ENCODE measurements at places on chromosomes 7 and 10.

DNA sequence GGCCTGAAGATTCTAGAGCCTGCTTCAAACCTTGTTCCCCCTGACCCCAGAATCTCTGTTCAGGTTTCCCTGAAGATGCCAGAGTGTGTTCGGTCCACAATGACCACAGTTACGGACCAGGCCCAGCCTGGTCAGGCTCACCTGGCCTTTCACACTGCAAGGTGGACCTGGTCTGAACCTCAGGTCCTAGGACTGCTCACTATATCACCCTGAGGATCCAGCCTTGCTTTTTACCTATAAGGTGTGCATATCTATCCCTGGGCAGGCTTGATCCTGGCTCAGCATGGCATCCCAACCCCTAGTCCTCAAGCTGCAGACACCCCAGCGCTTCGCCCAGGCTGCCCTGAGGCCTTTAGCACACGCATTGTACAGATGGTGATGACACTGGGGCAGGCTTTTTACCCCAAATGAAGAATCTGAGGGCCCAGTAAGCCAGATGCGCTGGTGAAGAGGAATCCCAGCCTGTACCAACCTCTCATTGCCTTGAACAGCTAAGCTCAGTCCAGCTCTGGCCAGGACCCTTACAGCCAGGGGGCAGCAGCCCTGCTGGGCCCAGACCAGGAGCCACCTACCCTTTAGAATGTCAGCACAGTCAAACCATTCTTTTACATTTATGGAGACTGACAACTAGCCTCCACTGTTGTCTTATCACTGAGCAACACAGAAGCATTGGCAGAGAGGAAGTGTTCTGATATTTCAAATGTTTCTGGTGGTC, 28.0 kb downstream of the MAT1A start:
- DNase-seq, result no peak

DNA sequence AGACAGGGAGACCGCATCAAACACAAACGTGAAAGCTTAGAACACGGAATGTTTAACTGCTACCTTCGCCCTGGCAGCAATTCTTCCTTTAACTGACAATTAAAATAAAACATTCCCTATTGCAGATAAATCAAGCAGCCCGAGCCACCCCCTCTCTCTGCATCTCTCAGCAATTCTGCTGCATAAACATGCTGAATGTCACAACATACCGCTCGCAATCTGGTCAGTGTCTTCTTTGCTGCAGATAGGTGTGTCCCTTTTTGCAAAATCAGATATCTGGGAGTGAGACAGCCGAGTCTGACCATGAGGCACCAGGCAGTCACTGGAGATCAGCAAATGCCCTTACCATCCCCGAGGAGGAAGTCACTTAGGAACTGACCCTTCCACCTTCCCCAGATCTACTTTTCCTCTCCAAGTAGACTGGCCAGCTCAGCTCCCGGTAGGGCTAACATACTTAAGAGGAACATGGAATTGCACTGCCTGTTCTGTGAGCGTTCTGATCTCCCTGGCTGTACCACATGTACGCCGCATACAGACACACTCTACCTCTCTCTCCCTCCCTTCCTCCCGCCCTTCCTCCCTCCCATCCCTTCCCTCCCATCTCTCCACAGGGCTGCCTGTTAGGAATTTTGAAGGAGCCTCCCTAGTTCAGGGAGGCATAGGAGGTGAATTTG, at the start of gene FRMD4A:
TSS of gene FRMD4A (minus strand) at position 537 of the 674 bp plus-strand sequence.
- DNase-seq, result no peak

GRCh38 chr10:118496525-118496924, 98.9 kb downstream of the PRLHR start:
- no peak for DNase-seq

DNA sequence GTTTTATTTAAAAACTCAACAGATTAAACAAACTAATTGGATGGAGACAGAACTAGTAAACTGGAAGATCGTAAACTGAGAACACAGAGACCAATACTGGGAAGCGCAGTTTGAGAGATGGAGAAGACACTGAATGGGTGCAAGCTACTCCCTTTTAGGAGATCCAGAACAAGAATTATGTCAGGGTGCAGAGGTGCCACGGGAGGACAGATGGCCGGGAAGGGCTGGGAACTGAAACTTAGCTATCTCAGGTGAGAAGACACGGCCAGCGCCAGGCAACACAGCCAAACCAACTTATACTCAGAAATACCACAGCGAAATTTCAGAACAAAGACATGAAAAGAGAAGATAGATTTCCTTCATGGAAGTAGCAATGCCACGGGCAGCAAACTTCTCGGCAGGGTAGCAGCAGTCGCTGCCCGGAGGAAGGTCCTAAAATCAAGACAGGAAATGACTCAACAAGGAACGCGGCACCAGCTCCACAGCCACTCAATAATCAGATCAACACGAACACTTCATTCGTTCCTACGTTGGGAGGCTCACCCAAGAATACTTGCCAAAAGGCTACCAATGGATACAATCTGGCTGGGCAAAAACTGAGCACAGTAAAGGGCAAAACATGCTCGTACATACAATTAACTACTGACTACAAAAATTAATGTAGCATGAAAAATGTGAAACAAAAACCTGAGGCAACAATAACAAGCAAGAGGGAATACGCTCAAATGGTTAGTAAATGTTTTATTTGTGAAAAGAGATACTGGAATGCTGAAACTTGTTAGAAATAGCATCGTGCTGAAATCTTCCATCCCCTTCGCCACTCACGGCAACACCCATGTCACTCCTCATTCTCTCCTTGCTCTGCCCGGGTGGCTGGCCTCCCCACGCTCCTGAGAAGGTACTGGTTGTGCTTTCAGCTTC, 2.2 kb upstream of the LRRC27 start:
- DNase-seq, result peak; percentile 54

DNA sequence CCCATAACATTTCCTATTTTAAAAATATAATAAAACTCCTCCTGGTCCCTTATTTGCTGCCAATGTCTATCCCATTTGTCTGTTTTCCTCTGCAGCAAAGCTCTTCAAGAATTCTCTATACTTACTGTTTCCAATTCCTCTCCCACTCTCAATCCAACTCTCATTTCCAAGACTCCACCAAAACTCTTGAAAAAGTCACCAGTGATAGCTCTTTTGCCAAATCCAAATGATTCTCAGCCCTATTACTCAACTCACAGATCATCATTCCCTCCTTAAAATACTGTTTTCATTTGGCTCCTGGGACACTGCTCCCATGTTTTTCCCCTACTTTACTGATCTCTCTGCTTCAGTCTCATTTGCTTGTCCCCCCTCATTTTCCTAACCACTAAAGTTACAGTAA, 139.4 kb downstream of the HIBADH start:
- DNase-seq, result no peak

DNA sequence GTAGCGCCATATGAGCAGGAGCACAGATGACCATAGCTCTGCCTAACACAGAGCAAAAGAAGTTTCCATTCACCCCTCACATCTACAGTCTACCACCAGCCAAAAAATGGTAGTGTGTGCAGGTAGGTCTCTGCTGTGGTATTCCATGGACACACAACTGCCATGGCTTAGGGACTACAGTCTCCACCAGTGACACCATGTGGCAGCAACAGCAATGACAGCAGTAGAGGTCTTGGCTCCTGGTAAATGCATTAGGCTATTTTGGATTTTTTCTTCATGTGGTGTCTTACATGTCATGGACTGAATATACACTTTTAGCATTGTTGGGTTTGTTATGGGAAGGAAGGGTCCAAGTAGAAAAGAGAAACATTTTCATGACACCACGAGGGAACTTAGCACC, 70.1 kb upstream of the CABCOCO1 start:
- peak; percentile 18 for DNase-seq

DNA sequence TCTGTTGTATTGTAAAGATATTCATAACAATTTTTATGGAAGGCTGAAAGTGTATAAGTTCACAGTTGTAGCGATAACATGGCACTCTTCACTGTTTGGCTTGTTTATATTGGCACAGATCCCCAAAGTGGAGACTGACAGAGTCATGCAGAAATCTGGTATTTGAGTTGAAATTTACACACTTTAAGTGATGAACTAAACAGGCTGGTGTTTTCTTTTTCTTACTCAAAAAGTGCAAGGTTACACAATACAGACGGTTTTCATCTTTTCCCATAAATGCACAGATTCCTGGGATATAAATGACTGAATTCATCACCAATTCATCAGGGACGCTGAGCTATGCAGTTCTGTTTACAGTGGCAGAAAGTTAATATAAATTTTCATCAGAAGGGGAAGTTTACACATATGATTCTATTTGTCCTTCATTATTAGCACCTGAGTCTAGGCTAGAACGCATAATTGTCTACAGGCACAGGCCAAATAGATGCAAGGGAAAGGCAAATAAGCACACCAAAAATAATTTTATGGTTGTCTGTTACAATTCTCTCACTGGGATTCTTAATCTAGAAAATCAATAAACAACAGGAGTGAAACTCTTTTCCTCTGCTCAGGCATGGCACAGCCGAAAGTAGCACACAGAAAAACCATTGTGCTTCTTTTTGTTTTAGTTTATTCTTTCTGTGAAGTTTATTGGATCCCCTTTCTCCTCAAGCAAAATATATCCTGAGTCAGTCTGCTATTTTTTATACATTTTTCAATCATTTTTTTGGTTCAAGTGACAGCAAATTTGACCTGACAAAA, 88.0 kb downstream of the FOXP2 start:
- peak; percentile 60 for DNase-seq

- DNase-seq, result no peak
These were observed 154.8 kb downstream of the CAMK1D start for GRCh38 chr10:12504176-12504575.

DNA sequence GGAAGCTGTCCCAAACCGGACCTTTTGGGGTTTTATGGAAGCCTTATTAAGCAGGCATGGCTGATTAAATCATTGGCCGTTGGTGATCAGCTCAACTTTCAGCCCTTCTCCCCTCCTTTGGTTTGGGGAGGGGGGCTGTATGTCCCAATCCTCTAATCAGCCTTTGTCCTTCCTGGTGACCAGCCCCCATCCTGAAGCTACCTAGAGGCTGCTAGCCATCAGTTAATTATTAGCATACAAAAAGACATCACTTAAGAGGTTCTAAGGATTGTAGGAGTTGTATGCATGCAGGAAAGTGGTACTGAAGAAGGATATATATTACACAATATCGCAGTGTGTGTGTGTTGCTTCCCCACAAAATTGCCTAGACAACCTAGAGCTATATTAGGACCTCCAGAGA, 553.3 kb upstream of the FZD8 start:
- DNase-seq, result no peak

DNA sequence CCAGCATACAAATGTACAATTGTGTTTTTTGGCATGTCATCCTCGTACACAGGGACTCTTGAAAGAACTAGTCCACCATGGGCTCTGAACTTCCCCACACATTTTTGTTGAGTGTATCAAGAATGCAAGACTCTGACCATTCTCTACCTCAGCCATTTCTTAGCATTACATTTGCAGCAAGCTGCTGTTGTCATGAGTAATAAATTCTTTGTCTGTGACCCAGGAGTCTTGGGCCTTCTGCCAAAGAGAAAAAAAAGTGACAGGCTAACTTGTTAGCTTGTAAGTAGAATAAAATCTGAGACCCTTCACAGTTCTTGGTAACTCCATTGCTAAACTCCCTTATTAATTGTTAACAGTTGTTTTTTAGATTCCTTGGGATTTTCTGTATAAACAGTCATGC, 542.3 kb upstream of the MBL2 start:
- peak; percentile 97 for DNase-seq

DNA sequence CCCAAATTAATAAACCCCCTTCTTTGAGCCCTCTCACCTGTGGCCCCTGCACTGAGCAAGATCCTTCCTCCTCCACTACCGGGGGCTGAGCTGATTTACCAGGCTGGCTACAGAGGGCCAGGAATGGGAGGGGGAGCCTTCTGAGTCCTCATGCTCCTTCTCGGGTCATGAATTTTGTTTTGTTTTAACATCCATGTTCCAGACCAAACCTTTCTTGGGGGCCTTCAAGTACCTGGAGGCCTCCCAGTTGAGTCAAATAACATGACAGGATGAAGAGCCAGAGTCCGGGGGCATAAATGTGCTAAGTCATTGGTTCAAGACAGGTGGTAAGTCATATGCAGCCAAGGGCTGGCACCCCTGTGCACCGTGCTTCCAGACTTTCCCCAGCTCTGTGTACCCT, 39.6 kb downstream of the AFAP1L2 start:
- no peak for DNase-seq

DNA sequence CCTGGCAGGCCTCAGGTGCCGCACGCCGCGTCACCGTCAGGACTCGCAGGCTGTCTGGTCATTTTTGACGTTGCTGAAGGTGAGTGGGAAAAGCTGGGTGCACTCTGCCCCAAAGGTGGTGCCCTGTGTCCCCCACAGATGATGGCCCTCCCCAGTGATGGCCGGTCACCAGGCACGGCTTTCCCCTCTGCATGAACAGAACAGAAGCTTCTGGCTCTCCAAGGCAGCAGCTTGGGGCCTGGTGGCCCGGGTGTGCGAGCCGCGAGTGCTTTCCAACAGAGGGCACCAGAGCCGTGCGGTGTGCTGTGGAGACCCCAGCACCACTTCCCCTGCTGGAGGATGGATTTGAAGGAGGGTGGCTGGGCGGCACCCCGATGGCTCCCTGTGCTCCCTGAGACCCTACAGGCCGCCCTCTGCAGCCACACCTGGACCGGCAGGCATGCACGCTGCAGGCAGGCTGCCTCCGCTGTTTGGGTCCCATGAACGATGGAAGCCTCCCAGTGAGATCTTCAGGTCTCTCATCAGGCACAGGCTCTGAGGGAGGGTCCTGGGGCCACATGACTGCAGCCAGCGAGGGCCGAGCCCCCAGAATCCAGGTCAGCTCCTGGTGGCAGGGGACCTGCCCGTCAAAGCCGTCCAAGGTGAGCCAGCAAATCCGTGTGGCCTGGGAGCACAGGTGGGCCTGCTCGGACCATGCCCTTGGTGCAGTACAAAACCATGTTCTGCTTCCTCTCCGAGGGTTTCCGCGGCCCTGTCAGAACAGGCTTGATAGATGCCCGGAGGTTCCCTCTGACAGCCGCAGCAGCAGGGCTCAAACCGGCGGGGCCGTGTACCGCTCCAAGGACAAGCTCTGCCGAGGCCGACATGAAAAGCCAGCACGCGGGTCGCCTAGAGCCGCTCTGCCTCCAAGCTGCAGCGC, 195.4 kb downstream of the EBF3 start:
- DNase-seq, result no peak

DNA sequence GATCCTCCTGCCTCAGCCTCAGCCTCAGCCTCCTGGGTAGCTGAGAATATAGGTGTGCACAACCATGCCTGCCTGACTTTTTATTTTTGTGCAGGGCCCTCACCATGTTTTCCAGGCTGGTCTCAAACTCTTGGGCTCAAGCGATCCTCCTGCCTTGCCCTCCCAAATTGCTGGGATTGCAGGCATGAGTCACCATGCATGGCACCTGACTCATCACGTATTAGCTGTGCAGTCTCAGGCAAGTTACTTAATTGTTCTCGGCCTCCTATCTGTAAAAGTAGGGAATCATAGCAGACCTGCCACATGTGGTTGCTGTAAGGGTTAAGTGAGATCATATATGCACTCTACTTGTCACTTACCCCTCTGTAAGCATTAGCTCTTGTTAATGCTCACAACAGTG, 117.2 kb downstream of the ANLN start:
- DNase-seq, result peak; percentile 23

DNA sequence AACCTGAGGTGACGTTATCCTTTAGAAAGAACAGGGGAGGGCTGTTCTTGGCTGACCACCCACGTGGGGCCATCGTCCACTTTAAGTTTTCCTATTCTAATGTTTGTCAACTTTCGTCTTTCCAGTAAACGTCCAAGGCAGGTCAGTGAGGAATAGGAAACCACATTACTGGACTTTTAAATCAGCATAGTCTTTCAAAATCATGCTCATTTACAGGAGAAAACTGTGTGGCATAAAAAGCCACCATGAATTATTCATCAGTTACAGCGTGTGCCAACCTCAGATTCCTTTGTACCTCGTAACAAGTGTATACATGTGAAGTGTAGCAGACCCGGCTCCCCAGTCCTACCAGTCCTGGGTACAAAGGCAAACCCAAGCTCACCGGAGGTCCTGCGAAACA, 25.1 kb upstream of the ABLIM1 start:
- DNase-seq, result no peak

- no peak for DNase-seq
These were observed 16.2 kb upstream of the SND1 start for GRCh38 chr7:127635659-127636285.

Measured in choroid plexus epithelial cell (primary cell).